Heart right ventricle (tissue), 16 donors: ENCODE measurements at places on chromosomes 12 and 14.

- no peak for DNase-seq
These were observed 174.6 kb upstream of the SFSWAP start for GRCh38 chr12:131536337-131536736.

- no peak for DNase-seq
These were observed 14.0 kb downstream of the GIT2 start for GRCh38 chr12:109982210-109982609.

DNA sequence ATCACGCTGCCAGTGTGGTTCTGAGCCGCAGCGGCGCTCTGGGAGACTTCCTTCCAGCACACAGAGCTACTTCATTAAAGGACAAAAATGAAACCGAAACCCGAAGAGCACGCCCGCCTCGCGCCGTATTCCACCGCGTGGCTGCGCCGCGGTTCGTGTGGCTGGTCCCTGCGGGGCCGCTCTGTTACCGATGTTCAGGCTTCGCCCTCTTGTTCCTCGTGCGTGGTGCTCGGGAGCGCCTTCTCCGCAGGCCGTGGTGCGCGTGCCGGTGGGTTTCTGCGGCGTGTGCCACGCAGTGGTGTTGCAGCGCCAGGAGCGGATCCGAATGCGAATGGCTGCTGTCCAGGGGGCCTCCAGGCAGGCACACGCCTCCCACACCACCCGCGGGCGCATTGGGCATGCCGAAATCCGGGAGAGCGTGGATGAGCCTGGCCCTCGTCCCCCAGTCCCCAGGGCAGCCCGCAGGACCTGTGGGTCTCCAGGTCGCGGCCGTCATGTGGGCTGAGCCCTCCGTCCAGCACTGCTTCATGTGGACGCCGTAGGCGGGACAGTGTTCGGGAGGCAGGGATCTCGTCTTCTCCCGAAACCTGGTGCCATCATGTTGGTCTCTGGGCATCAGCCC lies 91.2 kb downstream of the ADGRD1 start:
- DNase-seq, result no peak

- no peak for DNase-seq
These were observed 4.7 kb upstream of the HOXC10 start for GRCh38 chr12:53980104-53980801.

DNA sequence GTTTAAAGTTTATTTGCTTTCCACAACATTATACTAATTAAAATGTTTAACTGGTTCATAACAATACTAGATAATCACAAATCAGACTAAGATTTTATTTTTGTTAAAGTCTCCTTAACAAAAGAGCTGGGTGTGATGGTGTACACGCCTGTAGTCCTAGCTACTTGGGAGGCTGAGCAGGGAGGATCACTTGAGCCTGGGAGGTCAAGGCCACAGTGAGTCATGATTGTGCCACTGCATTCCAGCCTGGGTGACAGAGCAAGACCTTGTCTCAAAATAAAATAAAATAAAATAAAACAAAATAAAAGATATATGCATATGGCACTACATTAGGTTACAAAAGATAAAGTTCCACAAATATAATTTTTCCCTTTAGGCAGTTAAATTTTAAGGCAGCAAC lies 5.6 kb downstream of the MIS18BP1 start:
- no peak for DNase-seq
